Stimulated activated naive CD4-positive, alpha-beta T cell treated with Interleukin-2 at 50 U/mL for 16 hours (primary cell): ENCODE measurements at places on chromosomes 7 and 10.

- peak; percentile 10 for DNase-seq
Observed at GRCh38 chr10:110643653-110644597, at the start of gene RBM20. TSS of gene RBM20 (plus strand) at chr10:110644336. CDS start at chr10:110644455, 119 bp downstream.

GRCh38 chr7:82729172-82730030, 285.8 kb upstream of the CACNA2D1 start:
- no peak for DNase-seq

DNA sequence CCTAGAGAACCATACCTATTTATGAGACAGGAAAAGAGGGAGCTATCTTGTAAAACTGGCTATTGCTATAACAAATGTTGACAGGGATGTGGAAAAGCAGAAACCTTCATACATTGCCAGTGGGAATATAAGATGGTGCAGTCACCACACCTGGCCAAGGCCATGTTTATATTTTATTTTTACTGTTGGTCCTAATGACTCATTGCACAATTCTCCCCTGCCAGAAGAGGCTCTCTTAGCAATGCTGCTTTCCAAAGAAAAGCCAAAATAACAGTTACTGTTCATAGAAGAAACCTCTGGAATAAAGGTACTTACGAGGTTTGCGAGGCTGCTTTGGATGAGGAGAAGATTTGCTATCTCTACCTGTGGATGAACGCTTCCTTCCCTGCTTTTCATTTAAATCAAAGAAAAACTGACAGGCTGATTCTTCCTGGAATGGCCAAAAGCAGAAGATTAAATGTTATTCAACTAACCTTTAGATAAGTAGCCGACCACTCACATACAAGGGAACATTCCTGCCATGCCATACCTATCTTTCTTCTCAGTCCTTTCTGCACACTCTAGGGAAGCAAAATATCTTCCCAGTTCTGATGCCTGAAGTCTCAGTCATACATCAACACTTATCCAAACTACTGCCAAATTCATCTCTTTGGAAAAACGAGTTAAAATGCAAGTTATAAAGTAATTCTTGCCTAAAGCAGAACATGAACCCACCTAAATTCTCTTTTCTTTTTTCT, 16.3 kb upstream of the CHUK start:
- DNase-seq: no peak

DNA sequence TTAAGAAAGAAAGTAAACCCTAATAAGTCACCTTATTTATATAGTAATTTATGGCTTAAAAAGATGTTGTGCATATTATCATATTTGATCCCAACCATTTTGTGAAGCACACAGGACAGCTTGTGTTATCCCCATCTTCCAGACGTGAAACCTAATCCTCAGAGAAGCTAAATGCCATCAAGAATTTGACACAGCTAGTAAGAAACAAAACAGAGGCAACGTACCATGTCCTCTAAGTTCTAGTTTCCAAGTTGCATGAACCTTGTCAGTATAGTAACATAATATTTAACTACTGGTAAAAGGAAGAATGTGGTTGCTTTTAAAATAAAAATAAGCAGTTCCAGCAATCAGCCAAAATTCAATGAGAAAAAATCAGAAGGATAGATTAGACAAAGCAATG, 41.5 kb downstream of the PTN start:
- DNase-seq: no peak

GRCh38 chr10:99394761-99395386, 35.5 kb downstream of the GOT1 start:
- DNase-seq: no peak

DNA sequence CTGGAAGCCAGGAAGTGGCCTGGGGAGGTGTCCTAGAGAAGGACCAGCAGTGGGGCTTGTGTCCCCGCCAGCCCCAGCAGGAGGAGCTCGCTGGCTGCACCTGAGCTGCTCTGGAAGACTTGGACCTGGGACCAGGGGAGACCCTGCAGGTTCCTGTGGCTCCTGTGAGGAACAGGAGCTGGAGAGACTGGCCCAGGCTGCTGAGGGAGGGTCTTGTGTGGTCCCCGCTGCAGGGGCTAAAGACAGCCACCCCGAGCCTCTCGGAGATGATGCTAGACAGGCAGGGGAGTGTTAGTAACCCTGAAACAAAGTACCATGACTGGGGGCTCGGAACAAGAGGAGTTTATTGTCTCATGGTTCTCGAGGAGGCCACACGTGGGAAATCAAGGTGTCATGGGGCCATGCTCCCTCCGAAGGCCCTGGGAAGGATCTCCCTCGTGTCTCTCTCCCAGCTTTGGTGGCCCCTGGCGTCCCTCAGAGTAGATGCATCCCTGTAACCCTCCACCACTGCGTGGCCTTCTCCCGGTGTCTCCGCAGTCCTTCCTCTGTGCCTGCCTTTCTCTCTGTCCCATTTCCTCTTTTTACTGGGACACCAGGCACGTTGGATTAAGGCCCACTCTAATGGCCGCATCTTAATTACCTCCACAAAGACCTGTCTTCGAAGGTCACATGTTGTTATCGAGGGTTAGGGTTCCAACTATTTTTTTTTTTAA, 348.4 kb downstream of the GLRX3 start:
- DNase-seq: no peak

- DNase-seq: no peak
Observed at GRCh38 chr10:28730031-28730778, 52.9 kb downstream of the BAMBI start.

GRCh38 chr7:101232141-101232850, 5.3 kb downstream of the CLDN15 start:
- no peak for DNase-seq

GRCh38 chr7:47080816-47081215, 501.1 kb downstream of the TNS3 start:
- DNase-seq: no peak

DNA sequence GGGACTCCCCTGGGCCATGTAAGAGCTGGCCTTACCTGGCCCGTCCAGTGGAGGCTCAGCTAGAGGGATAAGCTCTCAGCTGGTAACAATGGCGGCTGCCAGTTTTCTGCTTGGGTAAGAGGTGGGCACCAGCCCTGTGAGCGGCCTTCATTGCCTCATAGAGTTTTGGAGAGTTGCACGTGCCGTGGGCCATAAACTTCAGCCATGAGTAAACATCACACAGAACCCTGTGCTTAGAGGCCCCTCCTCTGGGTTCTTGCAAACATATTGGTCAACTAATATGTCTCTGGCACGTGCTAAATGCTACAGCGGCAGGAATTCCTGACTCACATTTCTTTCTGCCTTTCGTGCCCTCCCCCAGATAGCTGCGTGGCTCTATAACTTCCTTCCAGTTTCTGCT, 103.9 kb upstream of the LEP start:
- no peak for DNase-seq

DNA sequence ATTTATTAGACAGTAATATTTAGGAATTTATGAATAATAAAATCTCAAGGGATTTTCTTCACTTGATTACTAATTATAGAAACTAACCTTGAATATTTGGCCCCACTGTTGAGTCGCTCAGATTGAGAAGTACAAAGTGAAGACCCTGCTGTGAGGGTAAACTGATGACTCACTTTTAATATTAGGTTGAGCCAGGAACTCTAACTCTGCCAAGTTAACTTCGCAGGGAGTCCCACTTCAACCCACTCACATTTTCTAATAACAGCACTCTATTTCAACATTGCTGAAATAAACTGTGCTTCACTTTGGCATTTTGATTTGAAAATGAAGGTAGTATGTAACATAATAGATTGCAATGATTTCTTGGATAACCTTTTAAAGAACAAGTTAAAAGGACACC, 200.7 kb downstream of the POLR1F start:
- no peak for DNase-seq

DNA sequence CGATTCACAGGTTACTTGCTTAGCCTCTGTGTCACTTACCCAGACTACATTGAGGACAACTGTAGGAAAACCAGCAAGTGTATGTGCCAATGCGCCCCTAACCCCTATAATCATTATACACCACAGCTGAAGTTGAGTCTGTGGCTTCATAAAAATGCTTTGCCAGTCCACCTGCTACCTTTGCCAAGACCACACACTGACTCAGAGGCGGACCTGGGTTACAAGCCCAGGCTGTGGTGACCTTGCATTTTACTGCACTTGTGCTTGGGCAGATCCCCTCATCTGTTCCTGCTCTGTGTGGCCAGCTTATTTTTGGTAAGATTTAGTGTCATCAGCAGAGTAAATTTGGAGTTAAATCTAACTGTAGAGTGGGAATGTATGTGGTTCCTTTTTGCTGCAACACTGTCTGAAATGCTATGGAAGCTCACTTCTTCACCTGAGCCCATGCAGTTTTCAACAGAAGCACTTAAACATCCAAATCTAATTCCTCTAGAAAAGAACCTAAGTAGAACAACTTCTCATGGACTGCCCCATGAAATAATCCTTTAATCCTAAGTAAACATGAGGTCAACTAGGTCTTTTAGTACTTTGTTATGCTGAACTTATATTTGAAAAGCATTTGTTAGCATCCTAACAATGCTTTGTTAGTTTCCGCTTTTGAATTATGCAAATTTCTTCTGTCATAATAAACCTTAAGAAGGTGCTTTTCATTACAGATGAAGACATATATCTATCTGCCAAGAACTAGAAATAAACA, 96.2 kb upstream of the AMPH start:
- DNase-seq: no peak

- DNase-seq: no peak
Observed at GRCh38 chr10:80415734-80416478, 7.6 kb downstream of the PRXL2A start.

GRCh38 chr10:95196046-95196445, 2.0 kb downstream of the ACSM6 start:
- no peak for DNase-seq

GRCh38 chr10:132540456-132540855, 2.9 kb downstream of the INPP5A start:
- DNase-seq: no peak

DNA sequence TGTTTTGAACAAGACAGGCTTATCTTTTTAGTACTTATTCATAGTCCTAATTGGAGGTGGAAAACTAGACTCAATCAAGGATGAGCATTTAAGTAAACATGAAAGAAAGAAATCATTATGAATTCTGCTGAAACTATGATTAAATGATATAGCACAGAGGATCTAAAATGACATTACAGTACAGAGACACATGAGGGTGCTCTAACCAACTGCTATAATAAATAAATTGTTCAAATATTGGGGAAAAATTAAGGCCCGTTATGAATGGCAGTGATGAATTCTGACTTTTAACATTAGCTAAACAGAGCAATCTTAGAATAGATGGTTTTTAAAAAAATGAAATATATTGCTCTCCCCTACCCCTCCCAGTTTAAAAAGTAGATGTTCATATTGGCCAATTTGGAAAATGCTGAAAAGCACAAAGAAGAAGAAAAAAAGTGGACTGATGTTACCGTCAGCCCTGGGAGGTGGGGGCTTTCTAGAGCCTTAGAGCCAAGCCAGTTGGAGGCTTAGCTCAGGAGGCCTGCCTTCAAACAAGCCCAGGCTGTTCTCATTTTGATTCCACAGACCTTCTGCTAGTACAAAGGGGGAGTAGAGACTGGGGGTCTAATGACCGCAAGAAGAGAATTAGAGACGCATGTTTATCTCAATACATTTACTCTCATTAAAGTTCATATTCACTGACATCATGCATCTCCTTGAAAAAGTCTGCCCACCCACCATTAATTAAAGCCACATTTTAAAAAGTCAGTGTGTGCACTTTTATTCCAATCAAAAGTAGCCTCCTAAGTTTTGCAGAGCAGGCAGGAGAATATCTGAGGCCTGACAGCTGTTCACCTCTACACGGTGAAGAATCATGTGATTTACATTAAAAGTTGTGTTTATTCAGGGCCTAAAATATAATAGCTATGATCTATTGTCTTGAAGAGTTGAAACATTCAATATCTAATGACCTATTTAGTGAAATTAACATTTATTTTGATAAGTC, 10.0 kb downstream of the WNT2 start:
- DNase-seq: no peak

GRCh38 chr7:19336836-19337383, 191.7 kb upstream of the FERD3L start:
- DNase-seq: no peak

GRCh38 chr10:33005322-33006301, 47.6 kb upstream of the ITGB1 start:
- DNase-seq: peak; percentile 40

- no peak for DNase-seq
Observed at GRCh38 chr10:43070121-43071085, 6.5 kb upstream of the RET start.

GRCh38 chr10:22477334-22478287, 132.3 kb downstream of the SPAG6 start:
- no peak for DNase-seq

GRCh38 chr10:71719464-71720201, at the start of gene C10orf105:
TSS of gene C10orf105 (minus strand) at chr10:71719778. CDS start at chr10:71716337, 3,441 bp downstream.
- no peak for DNase-seq

GRCh38 chr7:30285536-30286284, 1.3 kb downstream of the ZNRF2 start:
- peak; percentile 59 for DNase-seq

DNA sequence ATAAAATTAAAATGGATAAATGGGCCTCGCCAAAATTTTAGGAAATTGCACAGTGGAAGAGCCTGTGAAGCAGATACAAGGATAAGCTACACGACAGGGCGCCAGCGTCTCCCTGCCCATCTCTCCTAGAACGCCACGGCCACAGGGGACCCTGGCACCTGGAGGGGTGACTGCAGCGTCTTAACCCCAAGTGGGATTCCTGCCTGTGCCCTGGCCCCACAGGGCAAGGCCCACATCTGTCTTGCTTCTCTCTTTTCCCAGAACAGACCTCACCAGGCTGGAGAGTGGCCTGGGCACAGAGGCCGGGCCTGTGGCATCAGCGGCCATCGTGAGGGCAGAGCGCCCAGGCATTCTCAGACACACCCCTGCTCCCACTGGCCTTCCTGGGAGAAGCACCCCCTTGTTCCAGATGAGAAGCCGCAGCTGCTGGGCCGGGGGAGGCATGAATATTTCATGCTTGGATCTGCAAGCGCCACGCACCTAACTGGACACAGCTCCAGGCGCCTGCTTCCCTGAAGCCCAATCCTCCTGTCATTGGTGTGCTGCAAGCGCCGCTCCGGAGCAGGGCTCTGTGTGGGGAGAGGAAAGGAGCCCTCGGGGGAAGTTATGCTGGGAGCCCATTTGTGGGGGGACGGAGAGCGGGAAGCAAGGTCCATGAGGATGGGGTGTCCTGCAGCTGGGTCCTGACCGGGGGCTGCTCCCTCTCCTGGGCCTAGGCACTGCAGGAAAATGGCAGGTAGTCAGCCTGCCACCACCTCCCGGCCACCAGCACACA, 153.5 kb downstream of the ELFN1 start:
- no peak for DNase-seq

- no peak for DNase-seq
Observed at GRCh38 chr7:153061910-153062528, 302.5 kb downstream of the ACTR3B start.

DNA sequence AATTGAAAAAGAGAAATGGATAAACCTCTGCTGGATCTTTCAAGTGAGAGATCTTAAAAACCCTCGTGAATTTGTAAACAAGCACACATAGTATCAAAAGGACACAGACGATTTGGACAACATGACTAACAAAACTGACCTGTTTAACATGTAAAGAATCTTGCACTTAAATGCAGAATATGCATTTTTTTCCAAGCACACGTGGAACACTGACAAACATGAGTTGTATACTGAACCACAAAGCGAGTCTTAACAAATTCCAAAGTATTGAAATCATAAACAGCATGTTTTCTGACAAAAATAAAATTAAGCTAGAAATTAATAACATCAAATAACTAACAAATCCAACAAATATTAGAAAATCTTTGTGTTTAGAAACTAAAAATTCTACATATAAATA, 65.0 kb upstream of the ZNF746 start:
- no peak for DNase-seq
